ENCODE measurements at places on chromosomes 2 and 18.

GRCh38 chr2:120809609-120810440, 74.2 kb downstream of the GLI2 start:
- DNase-seq, result no peak

DNA sequence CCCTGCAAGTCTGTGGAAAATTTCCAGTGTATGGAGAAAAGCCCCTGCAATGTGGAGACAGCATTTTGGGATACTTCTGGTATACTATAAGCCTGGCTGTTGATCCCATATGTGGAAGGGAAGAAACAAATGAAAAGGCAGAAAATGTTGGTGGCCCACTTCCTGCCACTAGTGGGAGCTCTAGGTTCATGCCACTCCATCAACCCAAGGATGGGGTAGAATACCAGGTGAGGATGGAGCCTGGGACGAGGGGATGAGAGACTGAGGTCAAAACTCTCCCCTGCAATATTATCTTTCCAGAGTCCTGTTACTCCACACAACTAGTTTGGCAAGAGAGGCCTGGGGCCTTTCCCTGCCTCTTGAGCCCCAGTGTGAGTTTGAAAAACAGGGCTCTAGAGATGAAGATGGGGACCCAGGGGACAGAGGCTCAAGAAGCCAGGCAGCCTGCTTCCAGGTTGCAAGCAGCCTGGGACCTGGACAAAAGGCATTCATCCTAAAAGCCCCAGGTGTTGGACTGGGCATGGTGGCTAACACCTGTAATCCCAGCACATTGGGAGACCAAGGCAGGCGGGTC, 31.9 kb downstream of the BMP10 start:
- peak; percentile 27 for DNase-seq

DNA sequence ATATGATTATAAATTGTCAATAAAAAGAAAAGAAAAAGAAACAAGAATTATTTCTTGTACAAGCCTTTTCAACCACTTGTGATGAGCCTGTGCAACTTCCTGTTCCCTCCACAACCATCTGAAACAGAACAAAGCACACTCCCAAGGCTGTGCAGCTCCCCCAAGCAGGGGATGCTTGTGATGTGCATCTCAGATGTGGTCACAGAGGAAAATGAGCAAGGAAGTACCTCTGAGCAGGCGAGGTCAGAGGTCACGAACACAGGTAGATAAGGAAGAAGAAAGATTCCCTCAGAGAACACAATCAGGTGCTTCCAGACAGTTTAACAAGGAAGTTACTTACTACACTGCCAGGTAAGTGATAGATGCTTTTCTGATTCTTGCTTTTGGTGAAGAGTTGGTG, 274.8 kb upstream of the SLC39A10 start:
- DNase-seq, result no peak

- DNase-seq, result peak; percentile 59
These were observed 38.8 kb downstream of the PPP4R1 start for GRCh38 chr18:9575558-9575957.

DNA sequence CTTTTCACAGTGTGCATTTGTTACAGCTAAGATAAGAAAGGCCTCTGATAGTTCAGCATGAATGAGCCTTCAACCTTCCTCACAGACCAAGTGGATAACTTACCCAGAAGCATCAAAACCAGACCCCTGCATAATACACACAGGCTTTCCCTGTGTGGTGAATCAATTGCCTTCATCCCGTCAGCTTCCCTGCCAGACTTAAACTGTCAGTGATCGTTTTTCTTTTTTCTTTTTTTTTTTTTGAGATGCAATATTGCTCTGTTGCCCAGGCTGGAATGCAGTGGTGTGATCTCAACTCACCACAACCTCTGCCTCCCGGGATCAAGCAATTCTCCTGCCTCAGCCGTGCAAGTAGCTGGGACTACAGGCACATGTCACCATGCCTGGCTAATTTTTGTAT, 20.5 kb upstream of the SLC35F5 start:
- no peak for DNase-seq

GRCh38 chr2:26917135-26917836, 53.2 kb upstream of the MAPRE3 start:
- DNase-seq, result no peak

DNA sequence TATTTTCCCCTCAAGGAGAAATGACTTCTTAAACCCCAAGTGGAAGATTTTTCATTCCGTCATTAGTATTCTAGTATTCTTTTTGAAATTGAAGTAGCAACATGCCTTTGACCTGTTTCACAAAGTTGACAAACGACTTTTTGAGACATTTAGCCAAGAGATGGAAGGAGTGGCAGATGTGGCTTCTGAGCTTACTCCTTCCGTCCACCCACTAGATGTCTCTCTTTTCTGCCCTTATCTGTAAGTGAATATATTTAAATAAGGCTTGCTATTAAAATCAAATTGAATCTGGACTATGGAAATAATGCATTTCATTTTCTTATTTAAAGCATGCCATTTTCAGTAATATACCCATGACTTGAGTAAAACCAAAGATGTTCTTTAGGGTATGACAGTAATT, 74.1 kb downstream of the ACTR3 start:
- DNase-seq, result no peak

DNA sequence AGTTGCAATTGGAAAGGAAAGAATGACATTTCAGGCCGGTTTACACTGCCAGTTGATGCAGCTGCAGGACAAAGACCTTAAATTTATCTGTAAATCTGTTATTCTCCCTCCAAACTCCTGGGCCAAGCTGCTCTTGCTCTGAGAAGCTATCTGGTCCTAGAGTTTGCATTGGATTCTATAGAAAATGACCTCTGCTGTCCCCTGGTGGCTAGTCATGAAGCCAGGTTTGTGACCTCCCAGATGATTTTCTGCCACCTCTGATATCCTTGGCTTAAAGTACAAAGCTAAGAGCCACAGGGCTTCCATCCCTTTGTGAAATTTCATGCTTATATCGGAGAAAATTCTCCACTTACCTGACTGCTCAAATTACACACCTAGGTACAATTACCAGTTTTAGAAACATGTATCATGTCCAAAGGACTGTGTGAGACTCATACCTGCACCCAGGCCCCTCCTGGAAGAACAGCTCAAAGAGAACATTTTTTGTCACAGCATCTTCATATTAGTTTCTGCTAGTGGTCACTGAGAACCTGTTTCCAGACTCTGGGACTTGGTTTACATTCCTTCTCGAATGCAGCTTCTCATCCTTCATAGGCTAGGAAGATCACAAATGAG, 28.9 kb upstream of the IER3IP1 start:
- DNase-seq, result peak; percentile 39

GRCh38 chr18:56967035-56967434, 179.9 kb upstream of the BOD1L2 start:
- DNase-seq, result no peak

GRCh38 chr2:33366473-33366872, 110.0 kb upstream of the RASGRP3 start:
- DNase-seq, result no peak

DNA sequence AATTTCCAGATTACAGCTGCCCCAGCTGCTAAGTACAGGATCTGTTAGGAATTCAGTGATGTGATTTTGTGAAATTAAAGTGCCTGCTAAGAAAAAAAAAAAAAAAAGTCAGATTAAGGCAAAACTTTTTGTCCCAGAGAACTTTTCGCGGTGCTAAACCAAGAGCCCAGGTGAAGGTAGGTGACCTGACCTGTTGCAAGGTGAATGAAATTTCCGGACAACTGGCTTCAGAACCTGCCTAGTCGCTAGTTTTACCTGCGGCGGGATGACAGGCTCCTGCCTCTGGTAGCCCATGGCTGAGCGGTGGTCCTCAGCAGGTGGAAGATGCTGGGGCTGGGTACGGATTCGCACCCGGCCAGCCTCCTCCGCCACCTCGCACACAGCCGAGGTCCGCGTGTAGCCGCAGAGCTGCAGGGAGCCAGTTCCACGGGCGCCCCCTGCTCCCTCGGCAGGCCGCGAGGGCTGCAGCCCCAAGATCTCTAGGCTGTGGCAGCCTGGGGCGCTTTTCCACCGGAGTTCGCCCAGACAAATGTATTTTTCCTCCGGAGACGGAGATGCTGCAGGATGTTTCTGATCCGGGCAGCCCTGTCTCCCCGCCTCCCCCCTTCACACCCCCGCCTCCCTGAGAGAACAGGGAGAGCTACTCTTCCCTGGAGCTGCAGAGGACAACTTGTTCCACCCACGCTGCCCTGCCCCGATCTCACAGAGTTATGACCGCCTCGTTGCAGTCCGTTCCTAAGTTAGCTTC, at the start of gene SLC38A11:
SLC38A11 (minus strand) TSS at position 572 of the 748 bp plus-strand sequence; CDS start at position 294, 278 bp downstream.
- DNase-seq, result no peak

All from HEK293T (cell line).